ENCODE measurements at places on chromosomes 11 and 22. TPM values are rescaled to one million over a fixed set of nuclear protein-coding genes. Genes with fewer than 3 reads are reported as not detected.
A peak's percentile ranks its signal among the peaks of the same experiment; 100 is the strongest.

Gene LRP5
- total RNA-seq: 13.8 TPM

Gene SAA4
- total RNA-seq: not detected

Gene C11orf87
- total RNA-seq: not detected

Gene KDM4E
- total RNA-seq: not detected

Gene TOP3B
- total RNA-seq: 20.6 TPM

Gene GALNT18
- total RNA-seq: 6.9 TPM

Gene DEUP1
- not detected for total RNA-seq

Gene SHISAL1
- 8.7 TPM for total RNA-seq

Gene IFITM10
- total RNA-seq: 0.11 TPM

Gene ZNF70
- 3.1 TPM for total RNA-seq

Gene LRRC32
- 0.18 TPM for total RNA-seq

Gene RAB38
- total RNA-seq: 2.5 TPM

Gene RIC3
- total RNA-seq: 2.4 TPM

Gene ZMAT5
- total RNA-seq: 37.2 TPM

Gene SUSD2
- total RNA-seq: 0.29 TPM

DNA sequence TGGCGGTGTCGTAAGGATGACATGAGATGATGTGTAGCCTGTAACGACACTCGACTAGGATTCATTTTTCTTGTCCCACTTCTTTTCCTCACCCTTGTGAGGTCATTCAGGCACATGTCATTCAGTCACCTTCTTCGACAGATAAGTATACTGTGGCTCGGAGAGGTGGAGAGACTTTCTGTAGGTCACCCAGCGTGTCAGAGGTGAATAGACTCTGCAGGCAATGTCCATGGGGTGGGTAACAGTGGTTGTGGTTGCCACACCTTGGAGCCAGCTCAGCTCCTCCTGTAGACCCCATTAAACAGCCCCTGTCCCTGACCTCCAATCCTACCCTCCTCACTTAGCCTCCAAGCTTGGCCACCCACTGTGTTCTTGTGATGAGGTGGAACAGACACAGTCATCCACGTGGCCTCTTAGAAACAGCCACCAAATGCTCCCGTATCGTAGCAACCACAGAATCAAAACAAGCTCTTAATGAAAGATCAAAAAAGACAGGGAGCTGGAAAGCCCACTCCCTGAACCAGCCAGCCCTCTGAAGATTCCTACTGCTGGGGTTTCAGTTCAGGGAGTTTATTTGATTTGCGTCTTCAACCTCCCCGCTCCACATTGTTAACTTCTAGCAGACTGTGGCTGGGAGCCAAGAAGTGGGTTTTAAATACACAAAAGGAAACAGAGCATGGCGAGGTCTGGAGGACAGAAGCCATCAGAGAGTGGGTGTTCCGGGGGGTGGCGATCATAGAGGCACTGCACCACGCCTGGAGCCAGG, 89.0 kb upstream of the GRK3 start:
- peak; percentile 71 for DNase-seq

DNA sequence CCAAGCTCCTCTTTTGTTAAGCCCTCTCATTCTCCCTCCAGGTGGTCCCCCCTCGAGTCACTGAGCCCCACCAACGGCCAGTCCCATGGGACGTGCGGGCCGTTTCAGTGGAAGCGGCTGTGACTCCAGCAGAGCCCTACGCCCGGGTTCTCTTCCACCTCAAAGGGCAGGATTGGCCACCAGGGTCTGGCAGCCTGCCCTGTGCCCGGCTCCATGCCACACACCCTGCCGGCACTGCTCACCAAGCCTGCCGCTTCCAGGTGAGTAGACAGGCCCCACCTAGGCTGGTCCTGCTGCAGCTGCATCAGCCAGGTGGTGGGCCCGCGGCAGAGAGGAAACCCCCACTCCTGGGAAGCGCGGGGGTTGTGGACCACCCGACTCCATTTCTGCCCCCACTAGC, 3.3 kb downstream of the TMEM132A start:
- no peak for DNase-seq

DNA sequence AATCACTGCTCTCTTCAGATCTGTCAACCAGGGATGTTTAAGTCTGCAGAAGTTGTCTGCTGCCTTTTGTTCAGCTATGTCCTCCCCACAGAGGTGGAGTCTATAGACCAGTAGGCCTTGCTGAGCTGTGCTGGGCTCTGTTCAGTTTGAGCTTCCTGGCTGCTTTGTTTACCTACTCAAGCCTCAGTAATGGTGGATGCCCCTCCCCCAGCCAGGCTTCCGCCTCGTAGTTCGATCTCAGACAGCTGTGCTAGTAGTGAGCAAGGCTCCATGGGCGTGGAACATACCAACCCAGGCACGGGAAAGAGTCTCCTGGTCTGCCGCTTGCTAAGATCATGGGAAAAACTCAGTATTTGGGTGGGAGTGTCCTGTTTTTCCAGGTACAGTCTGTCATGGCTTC, 27.6 kb upstream of the CASP12 start:
- no peak for DNase-seq

DNA sequence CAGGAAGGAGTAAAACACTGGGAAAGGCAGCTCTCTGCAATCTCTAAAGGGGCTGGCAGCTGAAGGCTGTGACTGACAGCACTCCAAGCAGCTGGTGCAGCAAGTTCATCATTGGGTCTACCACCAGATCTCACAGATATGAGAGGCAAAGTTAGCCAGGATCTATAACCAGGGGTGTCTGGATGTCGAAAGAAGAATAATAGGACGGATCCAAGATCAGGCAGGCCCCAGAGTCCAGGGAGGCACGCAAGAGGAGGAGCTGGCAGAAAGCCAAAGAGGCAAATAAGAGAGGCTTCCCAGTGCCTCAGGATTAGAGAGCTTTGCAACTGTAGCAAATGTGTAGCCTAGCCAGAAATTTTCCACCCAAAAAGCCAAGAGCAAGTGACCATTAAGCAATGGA, 77.1 kb downstream of the RBMXL2 start:
- DNase-seq: peak; percentile 14

- DNase-seq: no peak
Observed at GRCh38 chr11:19320827-19321226, 80.1 kb upstream of the E2F8 start.

GRCh38 chr22:43304831-43305590, 38.2 kb downstream of the SCUBE1 start:
- no peak for DNase-seq

DNA sequence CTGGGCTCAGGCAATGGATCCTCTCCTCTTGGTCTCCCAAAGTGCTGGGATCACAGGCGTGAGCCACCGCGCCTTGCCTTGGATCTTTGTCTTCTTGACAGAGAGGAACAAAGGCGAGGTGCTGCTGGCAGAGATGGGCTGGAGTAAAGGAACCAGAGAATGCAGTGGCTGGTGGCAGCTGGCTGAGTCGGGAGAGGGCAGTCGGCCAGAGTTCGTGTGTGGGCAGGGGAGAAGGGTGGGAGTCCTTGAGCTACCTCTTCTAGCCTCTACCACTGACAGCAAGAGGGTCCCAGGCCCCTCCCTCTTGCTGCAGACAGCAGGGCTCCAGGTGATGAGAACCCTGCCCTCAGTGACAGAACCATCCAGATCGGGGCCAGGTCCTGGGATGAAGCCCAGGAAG, 86.2 kb upstream of the LINC01488 start:
- DNase-seq: no peak

DNA sequence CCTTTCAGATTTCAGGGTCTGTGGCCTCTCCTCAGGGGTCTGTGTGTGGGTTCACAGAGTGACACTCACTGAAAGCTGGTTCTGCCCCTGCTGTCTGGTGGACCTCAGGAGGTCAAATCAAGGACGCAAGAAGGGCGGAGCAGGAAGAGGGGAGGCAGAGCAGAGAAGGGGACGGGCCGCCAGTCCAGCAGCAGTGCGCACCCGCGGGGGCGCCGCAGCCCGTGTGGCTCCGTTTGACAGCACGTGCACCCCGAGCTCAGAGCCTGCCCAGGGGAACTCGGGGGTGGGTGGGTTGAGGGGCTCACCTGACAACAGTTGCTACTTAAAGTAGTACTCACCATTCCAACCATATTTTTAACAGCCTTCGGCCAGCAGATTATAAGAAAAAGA, 71.4 kb upstream of the PITPNB start:
- DNase-seq: no peak

- no peak for DNase-seq
Observed at GRCh38 chr11:18641677-18642076, 7.5 kb upstream of the SPTY2D1 start.

- DNase-seq: peak; percentile 43
Observed at GRCh38 chr11:111635706-111636045, 33.4 kb downstream of the SIK2 start.

GRCh38 chr11:9075556-9075955, 15.8 kb downstream of the SCUBE2 start:
- no peak for DNase-seq

- DNase-seq: no peak
Observed at GRCh38 chr11:93116641-93117441, 81.0 kb downstream of the SLC36A4 start.

- DNase-seq: peak; percentile 12
Observed at GRCh38 chr11:99325847-99326246, 305.1 kb downstream of the CNTN5 start.

GRCh38 chr22:39941601-39942000, 18.6 kb upstream of the TMA7B start:
- DNase-seq: no peak

GRCh38 chr11:3225826-3226750, 6.1 kb downstream of the MRGPRE start:
- no peak for DNase-seq

DNA sequence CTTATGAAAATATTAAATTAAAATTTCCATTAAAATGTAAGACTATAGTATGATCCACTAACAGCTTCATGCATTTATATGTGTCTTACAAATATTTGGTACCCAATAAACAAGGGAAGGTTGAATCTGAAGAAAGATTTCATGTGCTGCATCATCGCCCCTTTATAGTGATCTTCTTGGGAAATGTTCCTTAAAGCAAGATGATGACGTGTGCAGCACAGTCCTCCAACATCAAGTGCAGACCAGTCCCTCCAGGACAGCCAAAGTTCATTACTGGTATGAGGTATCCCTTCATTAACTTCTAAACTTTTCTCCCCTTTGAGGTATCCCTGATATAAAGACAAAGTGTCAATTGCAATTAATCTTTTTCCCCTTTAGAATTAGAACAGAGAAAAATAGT, 567.0 kb downstream of the METTL15 start:
- no peak for DNase-seq

DNA sequence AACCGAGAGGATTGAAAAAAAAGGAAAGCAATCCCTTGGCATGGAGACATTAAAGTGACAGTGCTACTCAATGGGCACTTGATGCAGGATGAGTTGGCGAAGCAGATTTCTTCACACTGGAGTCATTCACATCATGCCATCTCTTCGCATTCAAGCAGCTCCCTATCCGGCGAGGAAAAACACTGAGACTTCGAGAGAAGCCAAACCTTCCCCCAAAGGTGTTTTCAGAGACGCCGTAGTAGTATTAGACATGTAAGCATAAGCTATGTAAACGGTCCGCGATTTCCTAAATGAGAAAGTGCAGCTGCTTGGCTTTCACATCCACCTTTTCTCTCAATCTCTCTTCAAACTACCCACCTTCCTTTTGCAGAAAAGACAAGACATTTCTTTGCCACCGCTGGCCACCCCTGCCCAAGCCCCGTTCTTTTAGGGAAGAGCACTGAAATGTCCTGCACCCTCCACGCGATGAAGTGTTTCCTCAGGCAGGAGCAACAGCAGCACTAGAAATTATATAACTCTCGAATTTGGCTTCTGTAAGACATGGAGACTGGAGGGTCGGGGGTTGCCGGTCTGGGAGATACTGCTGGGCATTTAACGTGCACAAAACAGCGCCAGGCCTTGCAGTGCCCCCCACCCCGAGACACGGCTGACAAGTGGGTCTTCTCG, at the start of gene DLG2:
Gene DLG2 (minus strand): TSS at position 13 of the 666 bp plus-strand sequence.
- peak; percentile 34 for DNase-seq

DNA sequence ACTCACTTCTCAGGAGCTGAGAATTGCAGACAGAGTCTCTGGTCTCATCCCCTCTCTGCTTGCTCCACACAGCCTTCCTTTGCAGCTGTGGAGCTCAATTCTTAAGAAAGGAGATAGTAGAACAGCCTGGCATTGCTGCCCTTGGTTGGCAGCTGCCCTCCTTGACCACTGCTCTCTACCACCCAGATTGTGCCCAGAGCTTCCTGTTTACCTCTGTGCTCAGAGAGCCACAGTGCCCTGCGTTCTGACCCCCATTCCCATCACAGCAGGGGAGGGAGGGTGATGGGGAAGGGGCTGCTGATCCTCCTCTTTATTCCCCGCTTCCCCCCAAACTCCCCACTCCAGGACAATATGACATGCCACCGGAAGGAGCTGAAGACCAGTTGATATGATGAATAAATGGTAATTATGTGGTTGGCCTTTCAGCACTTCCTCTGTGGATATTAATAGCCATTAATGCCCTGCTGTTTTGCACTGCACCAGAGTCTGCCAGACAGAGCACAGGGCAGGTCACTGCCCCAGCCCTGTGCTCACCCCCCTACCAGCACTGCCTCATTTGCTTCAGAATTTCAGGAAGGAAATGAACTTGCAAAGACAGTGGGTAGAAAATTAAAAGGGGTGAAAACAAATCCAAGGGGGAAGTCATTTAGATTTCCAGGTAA, 426.8 kb upstream of the CADM1 start:
- DNase-seq: no peak

GRCh38 chr11:15672825-15673224, 558.1 kb downstream of the INSC start:
- no peak for DNase-seq

GRCh38 chr11:1869427-1870325, 16.8 kb downstream of the LSP1 start:
- no peak for DNase-seq

DNA sequence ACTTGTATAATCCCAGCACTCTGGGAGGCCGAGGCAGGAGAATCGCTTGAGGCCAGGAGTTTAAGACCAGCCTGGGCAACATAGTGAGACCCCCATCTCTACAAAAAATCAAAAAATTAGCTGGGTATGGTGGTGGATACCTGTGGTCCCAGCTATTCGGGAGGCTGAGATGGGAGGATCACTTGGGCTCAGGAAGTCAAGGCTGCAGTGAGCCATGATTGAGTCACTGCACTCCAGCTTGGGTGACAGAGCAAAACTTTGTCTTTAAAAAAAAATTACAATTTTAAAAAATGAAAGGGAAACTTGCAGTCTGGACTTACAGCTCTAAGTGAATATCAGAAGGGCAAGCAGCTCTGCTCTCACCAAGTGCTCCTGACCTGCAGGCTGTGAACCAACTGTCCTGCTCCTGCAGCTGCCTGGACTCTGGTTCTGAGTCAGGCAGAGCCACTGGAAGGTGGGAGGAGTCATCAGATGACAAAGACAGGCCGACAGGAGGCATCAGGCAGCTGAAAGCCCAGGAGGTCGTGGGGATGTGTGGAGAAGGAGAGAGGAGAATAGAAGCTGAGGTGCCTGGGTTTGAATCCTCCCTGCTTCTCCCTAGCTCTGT, 9.6 kb downstream of the SMTNL1 start:
- peak; percentile 63 for DNase-seq

- DNase-seq: no peak
Observed at GRCh38 chr11:61739966-61740365, 12.5 kb upstream of the MYRF start.
